ENCODE measurements at places on chromosomes 5 and 9.

- DNase-seq, result no peak
Measured at GRCh38 chr5:170732685-170733084, 50.8 kb upstream of the GABRP start.

GRCh38 chr9:962023-962422, 14.4 kb upstream of the DMRT3 start:
- no peak for DNase-seq

DNA sequence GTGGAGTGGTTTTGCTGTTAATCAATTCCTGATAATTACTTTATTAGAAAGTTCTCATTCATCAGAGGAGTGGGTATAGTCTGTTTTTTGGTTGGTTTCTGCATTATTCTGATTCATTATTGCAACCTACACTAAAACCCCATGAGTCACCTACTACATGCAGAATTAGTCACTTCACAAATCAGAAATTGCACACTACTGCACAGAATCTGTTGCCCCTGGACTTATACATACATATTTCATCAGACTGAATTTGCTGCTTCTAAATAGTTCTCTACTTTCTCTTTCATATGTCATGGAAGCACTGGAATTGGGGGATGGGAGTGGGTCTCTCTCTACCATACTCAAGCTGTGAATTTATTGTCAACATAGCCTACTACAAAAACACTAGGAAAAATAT, 585.1 kb downstream of the DNAH5 start:
- DNase-seq, result peak; percentile 31

GRCh38 chr5:16160706-16161105, 18.9 kb downstream of the MARCHF11 start:
- DNase-seq, result peak; percentile 70

- no peak for DNase-seq
Measured at GRCh38 chr5:80276186-80276585, 20.3 kb upstream of the SERINC5 start.

GRCh38 chr9:127769929-127770582, 8.4 kb downstream of the SH2D3C start:
- DNase-seq, result no peak

GRCh38 chr9:110303133-110303532, 34.5 kb downstream of the TXNDC8 start:
- DNase-seq, result peak; percentile 87

DNA sequence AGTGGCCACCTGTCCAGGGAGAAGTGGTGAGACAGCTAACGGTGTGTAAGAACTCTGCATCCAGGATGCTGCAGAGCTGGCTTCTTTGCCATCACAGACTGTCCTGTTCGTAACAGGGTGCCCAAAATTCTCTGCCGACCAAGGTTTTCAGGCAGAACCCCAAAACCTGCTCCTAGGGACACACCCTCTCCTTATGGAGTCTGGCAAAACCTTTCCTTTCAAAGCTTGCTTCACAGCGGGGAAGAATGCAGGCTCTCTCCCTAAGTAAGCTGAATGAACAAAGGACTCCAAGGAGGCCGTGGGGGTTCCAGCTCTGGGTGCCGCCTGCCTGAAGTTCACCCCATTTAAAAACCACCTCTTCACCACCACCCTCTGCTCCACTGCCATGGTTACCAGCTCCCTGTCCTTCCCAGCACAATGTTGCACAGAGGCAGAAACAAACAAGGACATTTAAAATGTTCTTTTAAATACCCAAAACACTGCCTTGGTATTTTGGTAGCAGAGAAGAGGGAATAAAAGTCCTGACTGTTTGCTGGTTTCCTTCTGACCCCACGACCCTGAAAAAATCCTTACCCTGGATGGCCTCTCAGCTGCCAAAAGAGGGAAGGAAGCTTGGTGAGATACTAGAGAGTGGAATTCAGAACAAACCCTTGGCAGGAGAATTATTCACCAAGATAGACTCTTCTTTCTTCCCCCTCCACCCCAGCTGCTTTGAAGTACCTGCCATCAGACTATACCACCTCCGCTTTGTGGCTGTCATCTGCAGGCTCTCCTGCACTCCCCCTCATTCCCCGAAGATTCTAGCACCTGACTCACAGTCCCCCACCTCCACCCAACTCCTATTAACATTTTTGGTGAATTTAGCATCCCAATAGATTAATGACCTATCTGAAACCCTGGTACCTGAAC, 7.1 kb upstream of the KLF9 start:
- peak; percentile 61 for DNase-seq

DNA sequence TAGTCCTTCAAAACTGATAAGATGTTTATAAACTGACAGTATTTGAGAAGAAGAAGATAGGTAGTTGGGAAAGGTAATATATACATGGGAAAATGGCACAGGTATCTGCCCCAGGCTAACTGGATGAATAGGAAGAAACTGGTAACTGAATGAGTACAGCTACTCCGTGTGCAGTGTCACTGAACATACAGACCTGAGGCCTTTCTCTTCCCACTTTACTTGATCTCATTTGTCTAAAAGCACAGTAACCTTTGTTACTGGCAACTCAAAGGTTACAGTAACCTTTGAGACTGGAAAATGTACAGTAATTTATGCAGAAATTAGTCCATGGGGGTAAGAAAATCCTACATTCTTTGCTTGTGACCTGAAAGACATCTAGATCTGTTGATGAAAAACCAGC, 735.0 kb upstream of the RIOK2 start:
- DNase-seq, result no peak

GRCh38 chr9:134717924-134718645, 76.5 kb downstream of the COL5A1 start:
- DNase-seq, result no peak

DNA sequence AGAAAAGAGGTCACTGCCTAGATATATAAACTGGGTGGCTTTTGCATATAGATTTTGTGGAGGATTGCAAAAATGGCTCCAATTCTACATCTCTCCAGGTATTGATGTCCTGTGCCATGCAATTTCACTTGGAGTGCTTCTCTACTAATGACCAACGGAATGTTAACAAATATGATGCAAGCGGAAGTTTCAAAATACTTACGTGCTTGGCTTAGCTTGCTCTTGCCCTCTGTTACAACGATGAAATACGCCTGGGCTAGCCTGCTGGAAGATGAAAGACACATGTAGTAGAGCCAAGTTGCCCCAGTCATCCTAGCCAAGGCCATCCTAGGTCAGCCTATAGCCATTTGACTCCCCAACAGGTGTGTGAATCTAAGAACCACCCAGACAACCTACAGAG, 3.6 kb upstream of the POC5 start:
- peak; percentile 12 for DNase-seq

- no peak for DNase-seq
Measured at GRCh38 chr5:38996123-38996522, 78.1 kb downstream of the RICTOR start.
